Bronchial smooth muscle cell (primary cell): ENCODE measurements at places on chromosomes 7 and 10. TPM values are rescaled to one million over a fixed set of nuclear protein-coding genes. Genes with fewer than 3 reads are reported as not detected.

The ZPBP gene
- total RNA-seq, result not detected in 2 replicates

The LUC7L2 gene
- total RNA-seq, result 41.7 and 45.4 TPM in 2 replicates

The MBL2 gene
- not detected in 2 replicates for total RNA-seq

The TEX47 gene
- total RNA-seq, result not detected in 2 replicates

The TPK1 gene
- total RNA-seq, result 4.0 and 5.7 TPM in 2 replicates

The TSPAN13 gene
- total RNA-seq, result 1.8 and 4.1 TPM in 2 replicates

The MRLN gene
- total RNA-seq, result not detected in 2 replicates

The EPHB4 gene
- total RNA-seq, result 41.0 and 95.5 TPM in 2 replicates

The NRF1 gene
- total RNA-seq, result 7.7 and 13.8 TPM in 2 replicates

The LYZL1 gene
- total RNA-seq, result not detected in 2 replicates

The PIP gene
- total RNA-seq, result not detected in 2 replicates

The PTPN20 gene
- total RNA-seq, result under 0.01 and 0.09 TPM in 2 replicates

The NUTM2A gene
- total RNA-seq, result 0.34 and 0.47 TPM in 2 replicates

The PDE1C gene
- 0.09 and 0.16 TPM in 2 replicates for total RNA-seq

The INHBA gene
- total RNA-seq, result 5.0 and 7.9 TPM in 2 replicates

The RBP3 gene
- total RNA-seq, result not detected in 2 replicates

The USP54 gene
- total RNA-seq, result 4.4 and 7.8 TPM in 2 replicates

The FAM200A gene
- 8.0 and 8.4 TPM in 2 replicates for total RNA-seq

The AFAP1L2 gene
- 0.16 and 0.26 TPM in 2 replicates for total RNA-seq

The DNAJC12 gene
- total RNA-seq, result 1.4 and 2.3 TPM in 2 replicates

The SGCE gene
- total RNA-seq, result 68.9 and 97.0 TPM in 2 replicates

The TMEM270 gene
- total RNA-seq, result 0.16 TPM in 1 of 2 replicates, not detected in the other

The P4HA1 gene
- 110 and 152 TPM in 2 replicates for total RNA-seq

The IRF5 gene
- 0.32 TPM in 1 of 2 replicates, not detected in the other for total RNA-seq

The SRPK2 gene
- 23.7 and 48.5 TPM in 2 replicates for total RNA-seq

The BAMBI gene
- total RNA-seq, result 0.32 and 0.77 TPM in 2 replicates

The MOGAT3 gene
- total RNA-seq, result not detected in 2 replicates

The TMEM273 gene
- total RNA-seq, result not detected in 2 replicates

The STK31 gene
- under 0.01 TPM in 1 of 2 replicates, not detected in the other for total RNA-seq

The VIPR2 gene
- not detected in 2 replicates for total RNA-seq

The NEURL1 gene
- total RNA-seq, result 0.16 and 0.17 TPM in 2 replicates

The A1CF gene
- total RNA-seq, result under 0.01 TPM in 1 of 2 replicates, not detected in the other

The PNLIP gene
- not detected in 2 replicates for total RNA-seq

The ATP6V0A4 gene
- total RNA-seq, result not detected in 2 replicates

The LIPK gene
- not detected in 2 replicates for total RNA-seq

The COBL gene
- total RNA-seq, result not detected in 2 replicates

The RADIL gene
- total RNA-seq, result 0.26 and 0.32 TPM in 2 replicates

The DDC gene
- total RNA-seq, result not detected in 2 replicates

The FAM180A gene
- total RNA-seq, result 14.7 and 20.2 TPM in 2 replicates

The C7orf57 gene
- not detected in 2 replicates for total RNA-seq
